NCI-H1436 treated with DMSO at 0.1 percent for 48 hours (cell line): ENCODE measurements at places on chromosomes 11 and 22.

DNA sequence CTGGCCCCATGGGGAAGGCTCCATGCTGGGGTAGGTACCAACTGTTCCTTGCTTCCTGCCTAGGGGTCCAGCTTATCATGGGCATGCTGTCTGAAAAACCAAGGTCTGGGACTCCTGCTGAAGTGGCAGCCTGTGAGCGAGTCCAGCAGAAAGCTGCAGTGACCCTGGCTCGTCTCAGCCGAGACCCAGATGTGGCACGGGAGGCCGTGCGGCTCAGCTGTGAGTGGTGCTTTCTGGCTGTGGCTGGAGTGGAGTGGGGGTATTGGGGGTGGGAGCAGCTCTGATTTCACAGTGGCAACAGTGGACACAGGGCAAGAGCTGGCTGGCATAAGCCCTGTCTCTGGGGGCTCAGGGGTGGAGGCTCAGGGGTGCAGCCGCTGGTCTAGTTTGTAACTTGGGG lies 124.1 kb downstream of the INSC start:
- no peak for DNase-seq

- no peak for DNase-seq
Measured at GRCh38 chr11:30349885-30350284, 27.0 kb downstream of the ARL14EP start.

- no peak for DNase-seq
Measured at GRCh38 chr11:131470216-131470925, 100.0 kb downstream of the NTM start.

DNA sequence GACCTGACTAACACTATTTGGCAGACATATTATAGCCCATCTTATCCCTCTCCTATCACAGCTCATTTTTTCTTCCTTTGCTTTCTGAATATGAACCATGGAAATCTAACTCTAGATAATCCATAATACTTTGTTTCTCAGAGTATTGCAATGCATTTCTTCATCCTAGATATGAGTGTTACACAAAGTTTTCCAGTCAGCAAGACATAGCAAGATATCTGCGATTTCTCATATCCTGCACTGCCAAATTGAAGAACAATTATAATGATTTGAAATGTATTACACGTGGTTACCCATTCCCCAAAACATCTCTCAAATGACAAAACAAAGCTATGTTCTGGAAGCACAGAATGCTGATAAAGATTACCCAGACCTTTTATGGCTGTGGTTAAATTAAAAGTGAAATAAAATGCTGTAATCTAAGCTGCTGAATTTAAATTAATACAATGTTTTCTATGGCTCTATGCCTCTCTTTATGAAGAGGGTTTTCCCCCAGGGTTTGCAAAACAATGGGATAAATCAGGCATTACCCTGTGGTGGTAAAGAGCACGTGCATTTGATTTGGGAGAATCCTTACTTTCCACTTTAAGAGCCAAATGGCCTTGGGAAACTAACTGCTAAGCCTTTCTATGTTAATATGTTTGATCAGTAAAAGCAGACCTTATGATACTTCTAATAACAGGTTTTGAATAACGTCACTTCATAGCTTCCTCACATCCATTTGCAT lies 1291.0 kb upstream of the CNTN5 start:
- DNase-seq = no peak

- DNase-seq = no peak
Measured at GRCh38 chr11:868394-868793, 25.7 kb downstream of the TSPAN4 start.

- DNase-seq = no peak
Measured at GRCh38 chr11:1283906-1284305, 25.5 kb downstream of the TOLLIP start.

DNA sequence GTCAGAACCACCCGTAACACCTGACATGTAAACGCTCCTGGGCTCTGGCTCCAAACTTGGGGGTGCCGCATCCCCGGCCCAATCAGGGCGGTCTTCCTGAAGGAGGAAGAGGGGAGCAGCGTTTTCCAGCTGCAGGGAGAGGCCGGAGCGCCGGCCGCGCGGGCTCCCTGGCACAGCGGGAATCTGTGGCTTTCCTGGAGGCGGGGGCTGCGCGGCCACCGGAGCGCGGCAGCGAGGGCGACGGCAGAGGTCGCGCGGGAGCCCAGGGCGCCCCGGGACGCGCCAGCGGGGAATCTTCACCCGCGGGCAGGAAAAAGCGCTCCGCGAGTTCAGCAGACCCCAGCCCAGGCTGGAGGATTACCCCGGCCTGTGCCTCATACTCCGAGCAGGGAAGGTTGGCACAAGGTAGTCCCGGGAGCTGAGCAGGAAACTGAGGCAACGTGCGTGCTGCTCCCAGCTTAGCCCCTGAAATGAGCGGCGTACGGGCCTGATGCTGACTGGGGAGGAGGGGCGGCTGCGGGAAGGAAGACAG lies 600 bp upstream of the ESAM start:
- no peak for DNase-seq

DNA sequence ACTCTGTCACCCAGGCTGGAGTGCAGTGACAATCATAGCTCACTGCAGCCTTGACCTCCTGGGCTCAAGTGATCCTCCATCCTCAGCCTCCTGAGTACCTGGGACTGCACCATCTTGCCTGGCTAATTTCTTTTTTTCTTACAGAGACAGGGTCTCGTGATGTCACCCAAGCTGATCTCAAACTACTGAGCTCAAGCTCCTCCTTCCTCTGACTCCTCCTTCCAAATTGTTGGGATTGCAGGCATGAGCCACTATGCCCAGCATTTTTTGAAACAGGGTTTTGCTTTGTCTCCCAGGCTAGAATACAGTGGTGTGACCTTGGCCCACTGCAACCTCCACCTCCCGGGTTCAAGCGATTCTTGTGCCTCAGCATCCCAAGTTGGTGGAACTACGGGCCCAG lies 358.3 kb upstream of the MTNR1B start:
- DNase-seq = no peak
